ENCODE measurements at places on chromosomes 5 and 9. TPM values are rescaled to one million over a fixed set of nuclear protein-coding genes. Genes with fewer than 3 reads are reported as not detected.

DNA sequence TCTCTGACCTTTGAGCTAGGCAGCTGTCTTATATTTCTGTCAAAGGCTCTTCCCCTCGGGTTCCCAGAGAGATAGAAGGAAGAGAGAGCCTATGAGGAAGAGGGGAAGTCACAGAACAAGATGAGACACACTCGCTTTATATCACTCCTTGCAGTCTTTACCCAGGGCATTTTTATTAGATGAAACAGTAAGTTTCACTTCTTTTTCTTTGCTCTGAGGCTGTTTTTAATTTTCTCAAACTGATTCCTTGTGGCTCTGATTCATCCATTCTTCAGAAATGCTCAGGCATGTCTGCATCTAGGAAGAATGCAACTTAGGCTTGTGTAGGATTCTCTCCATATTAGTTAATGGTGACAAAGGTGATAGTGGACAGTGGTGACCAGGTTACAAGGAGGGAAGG is 132.9 kb upstream of the CHD1 start:
- peak; percentile 72 for DNase-seq

DNA sequence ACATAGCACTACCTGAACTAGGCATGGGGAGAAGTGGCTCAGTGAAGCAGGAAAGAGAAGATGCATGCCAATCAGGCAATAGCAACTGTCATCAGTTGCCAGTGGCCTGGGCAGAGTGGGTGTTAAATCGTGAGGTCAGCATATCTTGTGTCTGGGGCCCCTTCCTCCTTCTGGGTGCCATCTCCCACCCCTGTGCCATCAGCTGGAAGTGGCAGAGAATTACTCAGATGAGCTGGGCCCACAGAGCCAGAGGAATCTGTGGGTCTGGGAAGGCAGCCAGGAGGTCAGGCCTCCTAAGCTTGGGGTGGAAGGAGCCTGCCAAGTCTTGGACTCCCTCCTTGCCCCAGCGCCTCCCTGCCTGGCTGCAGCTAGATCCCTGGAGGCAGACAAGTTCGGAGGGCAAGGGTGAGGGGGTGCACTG is 66.5 kb downstream of the GALNT12 start:
- no peak for DNase-seq

GRCh38 chr9:6757456-6758247 is at the start of gene KDM4C:
Gene KDM4C, plus strand, starts transcription at chr9:6757973. Its CDS starts 35,016 bp downstream, at chr9:6792989.
- DNase-seq, result peak; percentile 93

DNA sequence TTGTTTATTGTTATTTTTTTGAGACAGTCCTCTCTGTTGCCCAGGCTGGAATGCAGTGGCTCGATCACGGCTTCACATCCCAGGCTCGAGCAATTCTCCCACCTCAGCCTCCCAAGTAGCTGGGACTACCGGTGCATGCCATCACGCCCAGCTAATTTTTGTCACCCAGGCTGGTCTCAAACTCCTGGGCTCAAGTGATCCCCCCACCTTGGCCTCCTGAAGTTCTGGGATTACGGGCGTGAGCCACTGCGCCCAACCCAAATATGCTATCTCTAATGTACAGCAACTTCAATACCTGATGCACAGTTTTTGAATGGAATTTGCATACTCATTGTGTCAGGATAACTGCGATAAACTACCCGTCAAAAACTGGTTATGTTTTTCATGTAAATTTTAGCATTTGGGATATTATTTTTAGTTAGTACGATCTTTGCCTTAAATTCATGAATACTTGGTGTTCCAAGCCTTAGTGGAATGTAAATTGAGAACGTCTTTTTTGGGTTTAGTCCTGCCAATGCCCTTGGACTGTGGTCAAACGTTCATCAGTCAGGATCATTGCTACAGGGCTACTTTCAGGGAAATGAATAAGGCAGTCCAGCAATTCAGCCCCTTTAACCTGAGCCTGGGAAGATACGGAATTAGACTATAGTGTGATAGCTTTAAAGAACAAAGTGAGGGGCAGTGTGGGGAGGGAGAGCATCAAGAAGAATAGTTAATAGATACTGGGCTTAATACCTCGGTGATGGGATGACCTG is 4.4 kb downstream of the UGCG start:
- no peak for DNase-seq

DNA sequence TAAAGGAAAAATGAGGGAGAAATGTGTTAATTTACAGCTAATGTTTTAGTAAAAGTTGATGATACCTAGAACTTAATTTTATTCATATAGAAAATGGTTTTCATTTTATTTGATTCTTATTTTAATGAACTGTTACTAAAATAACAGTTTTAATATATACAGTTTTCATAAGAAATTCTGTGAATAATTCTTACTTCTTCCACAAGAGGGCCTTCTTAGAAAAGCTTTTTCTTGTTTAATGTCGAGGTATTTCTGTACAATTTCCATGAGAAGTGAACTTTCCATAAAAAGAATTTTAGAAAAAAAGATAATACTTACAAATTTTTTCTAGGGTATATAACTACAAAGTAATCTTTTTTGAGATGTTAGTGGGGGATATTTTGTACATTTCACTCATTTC is 73.9 kb downstream of the KLF9 start:
- DNase-seq, result peak; percentile 57

GRCh38 chr5:10987925-10988504 is 227.0 kb upstream of the DAP start:
- DNase-seq, result no peak

DNA sequence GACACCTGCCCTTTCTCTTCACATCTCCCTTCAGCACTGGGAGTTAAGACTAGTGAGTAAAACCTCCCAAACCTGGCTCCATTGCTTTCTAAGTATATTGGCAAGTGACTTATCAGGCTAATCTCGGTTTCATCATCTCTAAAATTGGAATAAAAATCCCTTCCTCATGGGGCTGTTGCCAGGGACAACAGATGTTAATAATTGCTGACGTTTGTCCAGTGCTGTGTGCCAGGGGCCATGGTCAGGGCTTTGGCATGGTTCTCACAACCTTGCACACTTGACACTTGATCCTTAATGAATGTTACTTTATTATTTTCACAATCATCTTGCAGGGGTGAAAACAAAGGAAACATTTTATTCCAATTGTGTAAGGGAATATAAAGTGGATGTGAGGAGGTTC is 1262.0 kb upstream of the WWC1 start:
- no peak for DNase-seq

DNA sequence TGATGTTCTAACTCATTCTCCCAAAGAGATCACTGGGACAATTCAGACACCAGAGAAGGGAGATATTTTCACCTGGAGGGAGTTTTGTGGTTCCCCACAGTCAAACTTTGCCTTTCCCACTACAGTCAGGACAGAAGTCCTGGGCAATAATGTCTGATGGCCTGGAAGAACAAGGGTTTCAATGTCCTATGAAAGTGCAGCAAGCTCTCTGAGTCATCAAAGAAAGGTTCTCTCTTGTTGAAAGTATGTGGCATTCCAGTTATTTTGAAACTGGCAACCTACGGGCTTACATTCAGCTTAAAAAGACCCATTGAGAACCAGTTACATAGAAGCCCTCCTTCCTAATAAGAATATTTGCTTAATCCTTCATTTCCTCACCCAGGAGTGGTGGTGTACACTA is 103.9 kb downstream of the INSYN2B start:
- peak; percentile 49 for DNase-seq

DNA sequence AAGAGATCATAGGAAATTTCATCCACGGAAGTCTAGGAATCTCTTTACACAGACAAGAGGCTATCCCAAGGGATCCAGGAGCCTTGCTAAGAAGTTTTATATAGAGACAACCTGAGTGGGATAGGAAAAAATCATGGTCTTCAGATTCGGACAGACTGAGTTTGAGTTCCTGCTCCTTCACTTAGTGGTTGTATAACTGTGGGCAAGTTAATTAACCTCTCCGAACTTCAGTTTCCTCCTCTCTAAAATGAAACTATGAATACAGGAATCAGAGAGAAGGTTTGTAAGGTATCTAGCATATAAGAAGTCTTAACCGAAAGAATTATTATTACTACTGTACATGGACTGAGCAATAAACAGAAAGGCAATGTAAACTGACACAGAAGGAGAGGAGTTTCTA is 35.1 kb downstream of the NR2F1-AS1 start:
- no peak for DNase-seq

DNA sequence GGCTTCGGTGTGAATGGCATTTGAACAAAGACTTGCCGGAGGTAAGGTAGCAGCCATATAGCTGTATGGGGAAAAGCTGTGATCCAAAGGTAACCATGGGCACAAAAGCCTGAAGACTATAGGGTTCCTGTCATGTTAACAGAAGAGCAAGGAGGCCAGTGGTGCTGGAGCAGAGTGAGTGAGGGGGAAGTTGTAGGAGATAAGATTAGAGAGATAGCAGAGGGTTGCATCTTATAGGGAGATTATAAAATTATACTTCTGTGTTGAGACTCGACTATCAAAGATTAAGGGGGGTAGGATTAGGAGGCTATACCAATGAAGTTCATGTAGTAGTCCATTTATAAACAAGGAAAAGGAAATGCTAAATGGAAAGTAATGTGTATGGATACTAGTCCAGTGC is 3.3 kb downstream of the NCBP1 start:
- no peak for DNase-seq

- no peak for DNase-seq
Measured at GRCh38 chr9:18074041-18074440, 399.9 kb upstream of the ADAMTSL1 start.

- no peak for DNase-seq
Measured at GRCh38 chr9:83284746-83285145, 221.8 kb upstream of the RASEF start.

DNA sequence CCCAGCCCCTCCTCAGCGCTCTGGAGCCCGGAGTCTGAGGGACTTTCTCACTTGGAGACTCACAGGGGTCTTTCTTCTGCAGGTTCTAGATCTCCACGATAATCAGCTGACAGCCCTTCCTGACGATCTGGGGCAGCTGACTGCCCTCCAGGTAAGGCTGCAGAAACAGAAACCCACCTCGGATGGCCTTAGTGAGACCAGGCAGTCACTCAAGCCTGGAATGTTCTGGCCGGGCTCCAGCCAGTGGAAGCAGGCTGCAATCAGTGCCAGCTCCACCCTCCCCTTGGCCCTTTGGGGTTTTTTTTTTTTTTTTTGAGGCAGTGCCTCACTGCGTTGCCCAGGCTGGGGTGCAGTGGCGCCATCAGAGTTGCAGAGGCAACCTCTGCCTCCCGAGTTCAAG is 7.6 kb downstream of the LRSAM1 start:
- DNase-seq, result no peak

GRCh38 chr5:78985725-78986223 is 664 bp upstream of the ARSB start:
- peak; percentile 64 for DNase-seq

DNA sequence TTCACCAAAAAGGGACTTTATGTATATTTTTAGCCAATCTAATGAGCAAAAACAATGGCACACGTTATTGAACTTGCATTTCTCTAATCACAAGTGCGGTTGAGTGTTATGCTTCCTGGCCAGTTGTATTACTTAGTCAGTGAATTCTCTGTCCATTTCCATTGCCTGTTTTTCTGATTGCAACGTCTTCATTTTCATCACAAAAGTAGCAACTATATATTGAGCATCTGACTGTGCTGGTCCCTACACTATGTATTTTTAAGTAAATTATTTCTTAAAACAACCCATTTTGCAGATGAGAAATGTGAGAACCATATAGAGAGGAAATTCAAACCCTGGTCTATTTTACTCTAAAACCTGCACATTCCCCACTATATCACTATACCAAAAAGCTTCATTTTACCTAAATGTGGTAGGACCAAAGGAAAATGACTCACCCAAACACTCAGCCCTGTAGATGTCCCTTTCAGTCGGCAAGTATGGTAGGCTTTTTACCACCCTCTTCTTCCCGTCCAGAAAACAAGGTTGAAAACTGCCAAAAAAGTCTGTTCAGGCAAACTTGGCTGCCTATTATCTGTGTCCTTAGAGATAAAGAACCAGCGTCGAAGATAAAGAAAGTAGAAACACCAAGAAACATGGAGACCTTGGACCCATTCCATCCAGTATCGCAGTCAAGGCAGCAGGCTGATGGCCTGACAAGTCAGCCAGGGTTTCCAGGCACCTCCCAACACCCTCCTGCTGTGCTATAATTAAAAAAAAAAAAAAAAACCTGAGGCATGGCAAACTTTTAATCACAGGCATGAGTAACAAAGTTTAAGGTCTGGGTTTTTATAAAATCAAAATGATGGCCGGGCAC is 18.8 kb upstream of the FAM13B start:
- DNase-seq, result no peak

- DNase-seq, result no peak
Measured at GRCh38 chr9:35001285-35001677, 11.7 kb downstream of the DNAJB5 start.

- peak; percentile 18 for DNase-seq
Measured at GRCh38 chr5:137822158-137822764, 45.4 kb upstream of the MYOT start.

GRCh38 chr5:142432369-142432863 is 107.6 kb upstream of the SPRY4 start:
- DNase-seq, result no peak

DNA sequence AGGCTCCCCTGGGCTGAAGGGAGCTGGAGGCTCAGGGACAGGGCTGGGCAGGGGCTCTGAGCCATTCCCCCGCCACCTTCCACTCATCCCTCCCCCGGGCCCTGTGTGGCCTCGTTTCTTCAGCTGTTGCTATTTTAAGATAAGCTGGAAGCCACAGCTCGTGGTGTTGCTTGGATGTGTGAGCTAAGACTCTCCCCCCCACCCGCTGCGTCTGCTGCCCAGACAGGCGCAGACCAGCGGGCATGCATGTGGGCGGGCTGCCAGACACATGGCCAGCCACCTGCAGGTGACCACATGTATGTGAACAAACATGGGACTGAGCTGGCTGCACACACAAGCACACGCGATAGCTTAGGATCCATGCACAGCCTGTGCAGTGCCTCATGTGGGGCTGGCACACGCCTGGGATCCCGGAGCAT is 8.7 kb downstream of the SNCB start:
- peak; percentile 29 for DNase-seq

DNA sequence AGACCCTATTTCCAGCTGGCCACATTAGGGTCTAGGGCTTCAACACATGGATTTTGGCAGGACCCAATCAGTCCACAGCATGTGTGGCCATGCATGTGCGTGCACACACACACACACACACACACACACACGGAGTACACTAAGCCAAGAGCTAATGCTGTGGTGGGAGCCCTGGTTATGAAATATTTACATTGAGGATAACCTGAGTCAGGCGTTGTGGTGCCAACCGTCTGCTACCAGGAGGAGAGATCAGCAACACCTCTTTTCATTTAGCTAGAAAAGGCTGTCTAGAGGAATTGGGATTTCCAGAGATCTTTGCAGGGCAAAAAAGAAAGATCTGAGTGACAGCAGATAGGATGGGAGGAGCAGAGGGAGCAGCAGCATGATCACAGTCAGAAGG is 141.5 kb downstream of the TRPM3 start:
- DNase-seq, result peak; percentile 31

The GRIN1 gene
- total RNA-seq, result not detected

The ZMAT2 gene
- 44.7 TPM for total RNA-seq

The IFNA2 gene
- total RNA-seq, result not detected

The WNT8A gene
- not detected for total RNA-seq

The KCNIP1 gene
- not detected for total RNA-seq

The SHC3 gene
- 13.9 TPM for total RNA-seq

The STK32A gene
- total RNA-seq, result under 0.01 TPM

The RCL1 gene
- 13.8 TPM for total RNA-seq

The HDAC3 gene
- 71.7 TPM for total RNA-seq

Measured in IMR-90 (cell line).